ENCODE measurements at places on chromosomes 5 and 9.

DNA sequence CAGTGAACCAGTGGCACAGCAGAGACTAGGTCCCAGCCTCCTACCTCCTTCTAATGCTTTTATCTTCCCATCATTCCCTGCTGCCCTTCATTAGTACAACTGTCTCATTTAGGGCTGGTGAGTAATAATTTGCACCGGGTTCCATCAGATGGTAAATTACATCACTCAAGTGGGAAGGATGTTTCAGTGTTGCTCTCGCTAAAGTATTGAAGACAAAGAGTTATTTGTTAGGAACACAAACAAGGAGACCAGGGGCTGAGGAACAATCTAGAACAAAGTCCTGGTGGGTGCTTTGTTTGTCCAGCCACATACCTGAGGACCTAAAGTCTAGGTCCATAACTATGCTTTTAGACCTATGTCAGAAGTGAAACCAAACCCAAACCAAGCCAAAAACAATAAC is 52.4 kb downstream of the SEC61B start:
- DNase-seq: no peak

DNA sequence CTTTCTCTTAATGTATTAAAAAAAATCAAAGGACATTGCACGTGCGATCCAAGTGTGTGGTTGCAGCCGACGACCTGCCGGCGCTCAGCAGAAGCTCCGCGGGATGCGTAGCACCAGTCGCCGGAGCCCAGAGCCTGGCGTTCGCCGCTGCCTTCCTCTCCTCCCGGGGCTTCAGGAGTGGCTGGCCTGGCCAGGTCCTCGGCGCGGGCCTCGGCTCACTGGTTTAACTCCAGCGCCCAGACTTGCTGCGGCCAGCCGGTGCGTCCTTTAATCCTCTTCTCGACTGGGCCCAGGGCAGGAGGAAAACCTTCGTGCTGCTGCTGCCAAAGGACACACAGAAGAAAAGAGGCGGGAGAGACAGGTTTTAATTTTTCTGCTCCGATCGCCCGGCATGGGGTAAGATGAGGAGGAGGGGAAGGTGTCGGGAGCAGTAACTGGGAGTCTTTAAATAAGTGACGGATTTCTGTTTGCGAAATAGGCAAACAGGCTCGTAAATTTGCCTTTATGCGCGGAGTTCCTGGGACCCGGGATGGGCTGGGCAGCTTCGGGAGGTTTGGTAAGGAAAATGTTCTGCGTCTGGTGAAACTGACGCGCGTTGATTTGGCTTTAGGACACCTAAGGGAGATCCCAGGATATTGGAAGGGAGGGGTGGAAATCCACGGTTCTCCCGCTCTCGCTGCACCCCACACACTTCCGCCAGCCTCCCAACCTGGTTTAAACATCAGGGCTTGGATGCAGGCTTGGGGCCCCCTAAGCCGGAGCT is 2.3 kb downstream of the HAND1 start:
- DNase-seq: no peak

DNA sequence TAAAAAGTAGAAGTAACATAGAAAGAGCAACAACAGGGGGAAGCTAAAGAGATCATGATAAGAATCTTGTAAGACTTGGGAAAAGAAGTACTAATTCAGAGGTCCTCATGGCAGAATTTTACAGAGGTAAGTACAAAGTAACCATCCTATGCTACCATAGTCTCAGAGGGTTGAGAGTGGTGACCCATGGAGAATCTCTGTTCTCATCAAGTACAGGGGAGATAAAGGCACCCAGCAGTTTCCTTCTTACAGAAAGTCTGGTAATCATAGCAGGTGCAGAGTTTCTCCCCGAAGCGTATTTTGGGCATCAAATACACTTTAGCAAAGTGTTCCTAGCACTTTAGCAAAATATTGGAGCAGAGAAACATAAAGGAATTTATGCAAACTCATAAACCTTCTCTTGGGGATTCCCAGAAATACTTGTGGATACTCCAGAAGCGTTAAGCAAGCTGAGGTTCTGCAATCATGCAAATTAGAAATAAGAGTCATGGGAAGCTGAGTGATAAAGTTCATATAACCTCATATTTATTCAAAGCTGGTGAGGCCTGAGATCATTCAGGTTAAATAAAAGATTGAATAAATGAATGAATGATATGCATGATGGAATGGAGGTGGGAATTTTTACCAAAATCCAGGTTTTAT is 101.0 kb upstream of the SMC2 start:
- DNase-seq: no peak

- DNase-seq: no peak
These were observed 30.3 kb upstream of the SNAPC3 start for GRCh38 chr9:15392363-15392762.

GRCh38 chr9:1732670-1733069 is 282.5 kb upstream of the SMARCA2 start:
- DNase-seq: no peak

- no peak for DNase-seq
These were observed 204.1 kb downstream of the DEPDC1B start for GRCh38 chr5:60495644-60496520.

- DNase-seq: no peak
These were observed 385.8 kb upstream of the PCSK5 start for GRCh38 chr9:75504721-75505120.

GRCh38 chr9:134025606-134026541 is 593 bp downstream of the BRD3OS start:
- no peak for DNase-seq

- DNase-seq: no peak
These were observed 32.4 kb downstream of the GOLGA2 start for GRCh38 chr9:128243215-128244018.

- peak; percentile 40 for DNase-seq
These were observed 137.6 kb downstream of the SUSD1 start for GRCh38 chr9:112037281-112038016.

- no peak for DNase-seq
These were observed 60.2 kb downstream of the FEM1C start for GRCh38 chr5:115484368-115484767.

GRCh38 chr5:91225848-91226686 is 157.1 kb downstream of the ARRDC3 start:
- peak; percentile 34 for DNase-seq

DNA sequence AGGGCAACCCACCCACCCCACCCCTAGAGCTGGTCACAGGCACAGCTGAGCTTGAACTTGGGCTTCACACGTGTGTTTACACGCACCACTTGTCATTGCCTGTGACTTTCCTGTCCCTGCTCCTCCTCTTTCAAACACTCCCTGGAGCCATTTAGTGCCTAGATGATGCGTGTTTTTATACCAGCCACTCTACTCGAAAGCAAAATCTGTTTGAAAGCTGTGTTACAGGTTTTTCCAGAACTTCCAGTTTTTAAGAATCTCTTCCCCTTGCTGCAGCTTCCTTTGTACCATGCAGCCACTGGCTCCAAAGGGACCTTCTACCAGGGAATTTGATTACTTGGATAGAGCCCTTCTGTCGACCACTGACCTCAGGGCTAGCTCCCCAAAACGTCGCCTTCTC is 78.8 kb upstream of the SPRY4 start:
- DNase-seq: no peak

DNA sequence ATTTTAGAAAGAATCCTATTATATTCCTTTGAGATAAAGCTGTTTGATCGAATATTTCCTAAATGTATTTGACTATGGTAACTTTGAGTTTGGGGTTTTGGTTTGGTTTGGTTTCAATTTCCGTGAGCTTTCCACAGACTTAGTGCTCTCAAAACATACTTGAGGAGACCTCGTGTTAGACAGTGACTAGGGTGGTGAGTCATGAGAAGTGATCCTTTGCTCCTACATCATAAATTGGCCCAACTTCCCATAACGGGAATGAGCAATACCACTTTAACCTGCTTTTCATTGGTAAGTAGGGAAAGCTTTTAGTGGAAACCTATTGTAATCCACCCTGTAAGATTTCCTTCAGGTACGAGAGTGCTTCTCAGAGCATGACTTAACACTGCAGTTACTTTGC is 3.8 kb upstream of the RASEF start:
- no peak for DNase-seq

- DNase-seq: no peak
These were observed 167.8 kb upstream of the MVB12B start for GRCh38 chr9:126158588-126159429.

- no peak for DNase-seq
These were observed 126.5 kb upstream of the ABCA1 start for GRCh38 chr9:105054491-105054890.

All from activated gamma-delta T cell treated with anti-CD3 and anti-CD28 coated beads, Interleukin-2, amount 50 U/mL, for 16 hours (primary cell).